ENCODE measurements at places on chromosomes 4 and X.

DNA sequence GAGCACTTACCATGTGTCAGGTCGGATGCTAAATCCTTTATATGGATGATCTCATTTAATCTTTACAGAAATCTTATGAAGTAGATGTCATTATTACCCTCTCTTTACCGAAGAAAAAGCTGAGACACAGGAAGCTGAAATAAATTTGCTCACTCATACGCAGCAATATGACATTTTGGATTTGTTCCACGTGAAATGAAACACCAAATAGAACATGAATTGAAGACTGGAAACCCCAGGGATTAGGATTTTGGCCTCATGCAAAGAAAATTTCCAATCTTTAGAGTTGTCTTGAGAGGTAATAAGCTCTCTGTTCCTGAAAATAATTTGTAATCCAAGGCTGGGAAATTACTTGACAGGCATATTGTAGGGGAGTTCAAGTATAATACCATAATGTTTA, 354.4 kb upstream of the CLNK start:
- DNase-seq = no peak

DNA sequence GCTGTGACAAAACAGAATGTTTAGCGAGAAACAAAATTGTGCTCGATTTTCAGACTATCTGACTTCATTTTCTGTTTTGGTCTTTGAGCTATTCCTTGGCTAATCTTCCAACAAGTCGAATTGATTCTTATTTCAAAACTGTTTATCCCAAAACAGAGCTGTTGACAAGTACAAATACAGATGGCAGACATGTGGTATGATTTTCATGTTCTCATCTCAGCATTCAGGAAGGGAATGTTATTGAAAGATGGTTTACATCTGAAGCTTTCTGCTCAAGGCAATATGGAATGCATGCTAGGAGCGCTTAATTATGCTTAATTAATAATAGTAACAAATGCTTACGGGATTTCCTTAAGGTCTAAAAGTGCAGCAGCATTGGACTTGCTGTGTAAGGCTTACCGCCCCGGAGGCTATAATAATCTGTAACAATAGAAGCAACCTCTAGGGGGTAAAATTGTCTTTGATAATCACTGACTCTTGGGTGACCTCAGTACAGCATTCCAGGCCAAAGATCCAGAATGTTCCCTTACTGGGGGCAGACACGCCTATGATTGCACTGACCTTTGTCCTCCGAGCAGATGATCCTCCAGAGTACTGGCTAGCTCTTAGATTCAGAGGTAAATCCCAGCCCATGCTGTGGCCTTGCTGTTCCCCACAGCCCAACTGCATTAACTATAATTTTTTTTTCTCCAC, 16.4 kb downstream of the LSM6 start:
- DNase-seq = no peak

DNA sequence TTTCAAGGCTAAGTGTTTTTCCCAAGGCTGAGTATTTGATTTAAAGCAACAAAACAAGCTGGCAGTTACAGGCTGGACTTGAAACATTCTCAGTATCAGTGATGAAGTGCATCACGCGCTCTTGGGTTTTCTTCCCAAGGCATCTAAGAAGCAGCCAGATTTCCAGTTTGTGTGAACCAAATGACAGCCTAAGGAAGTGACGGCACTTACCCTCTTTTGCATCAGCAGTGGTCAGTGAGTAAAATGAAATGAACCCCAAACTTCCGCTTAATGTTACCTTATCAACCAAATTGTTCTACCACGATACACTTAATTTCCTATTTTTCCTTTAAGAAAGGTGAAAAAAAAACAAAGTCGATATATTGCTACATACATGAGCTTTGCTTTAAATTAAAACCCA, 15.8 kb upstream of the GYPE start:
- DNase-seq = no peak

DNA sequence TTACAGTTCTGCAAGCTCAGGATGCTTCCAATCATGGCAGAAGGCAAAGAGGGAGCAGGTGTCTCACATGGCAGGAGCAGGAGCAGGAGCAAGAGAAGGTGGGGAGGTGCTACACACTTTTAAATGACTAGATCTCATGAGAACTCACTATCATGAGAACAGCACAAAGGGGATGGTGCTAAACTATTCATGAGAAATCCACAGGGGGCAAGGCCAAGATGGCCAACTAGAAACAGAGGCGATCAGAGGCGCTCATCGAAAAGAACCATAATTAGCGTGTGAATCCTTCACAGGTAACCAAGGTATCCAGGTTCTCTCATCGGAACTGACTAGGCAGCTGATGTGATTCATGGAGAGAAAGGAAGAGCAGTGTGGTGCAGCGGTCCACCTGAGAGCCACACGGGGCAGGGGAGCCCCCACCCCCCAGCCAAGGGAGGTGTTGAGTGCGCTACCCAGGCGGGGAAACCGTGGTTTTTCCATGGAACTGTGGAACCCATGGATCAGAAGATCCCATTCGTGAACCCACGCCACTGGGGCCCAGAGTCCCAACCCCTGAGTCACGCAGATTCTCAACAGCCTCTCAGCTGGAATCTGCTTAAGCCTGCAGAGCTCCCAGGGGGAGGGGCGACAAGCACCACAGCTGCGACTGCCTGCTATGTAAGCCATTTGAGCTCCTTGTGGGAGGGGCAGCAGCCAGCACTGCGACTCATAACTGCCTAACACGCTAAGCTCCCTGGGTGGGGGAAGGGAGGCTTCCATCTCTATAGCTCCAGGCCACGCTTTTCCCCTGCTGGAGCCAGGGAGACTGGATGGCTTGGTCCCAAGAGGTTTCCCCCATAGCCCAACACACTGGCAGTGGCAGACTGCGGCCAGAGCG, 46.7 kb downstream of the FGF16 start:
- DNase-seq = no peak

- no peak for DNase-seq
Measured at GRCh38 chr4:2007804-2008670, 737 bp downstream of the NELFA start.

DNA sequence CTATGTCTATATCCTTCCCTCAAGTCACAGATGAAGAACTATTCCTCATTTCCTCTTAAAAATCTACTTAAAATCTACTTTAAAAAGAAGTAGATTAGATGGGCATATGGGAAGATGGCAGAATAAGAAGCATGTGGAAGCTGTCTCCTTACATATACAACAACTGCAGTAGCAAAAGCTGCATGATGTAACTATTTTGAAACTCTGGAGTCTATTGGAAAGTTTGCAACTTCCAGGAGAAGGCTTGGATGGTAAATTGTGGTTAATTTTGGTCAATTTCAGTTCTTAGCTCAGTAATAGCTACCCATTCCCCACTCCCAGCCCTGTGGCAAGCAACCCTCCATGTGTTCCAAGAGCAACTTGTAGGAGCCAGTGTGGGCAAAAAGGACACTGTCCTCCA, 36.9 kb downstream of the MORC4 start:
- no peak for DNase-seq

GRCh38 chrX:45769761-45770582, 569.3 kb upstream of the DIPK2B start:
- DNase-seq = no peak

DNA sequence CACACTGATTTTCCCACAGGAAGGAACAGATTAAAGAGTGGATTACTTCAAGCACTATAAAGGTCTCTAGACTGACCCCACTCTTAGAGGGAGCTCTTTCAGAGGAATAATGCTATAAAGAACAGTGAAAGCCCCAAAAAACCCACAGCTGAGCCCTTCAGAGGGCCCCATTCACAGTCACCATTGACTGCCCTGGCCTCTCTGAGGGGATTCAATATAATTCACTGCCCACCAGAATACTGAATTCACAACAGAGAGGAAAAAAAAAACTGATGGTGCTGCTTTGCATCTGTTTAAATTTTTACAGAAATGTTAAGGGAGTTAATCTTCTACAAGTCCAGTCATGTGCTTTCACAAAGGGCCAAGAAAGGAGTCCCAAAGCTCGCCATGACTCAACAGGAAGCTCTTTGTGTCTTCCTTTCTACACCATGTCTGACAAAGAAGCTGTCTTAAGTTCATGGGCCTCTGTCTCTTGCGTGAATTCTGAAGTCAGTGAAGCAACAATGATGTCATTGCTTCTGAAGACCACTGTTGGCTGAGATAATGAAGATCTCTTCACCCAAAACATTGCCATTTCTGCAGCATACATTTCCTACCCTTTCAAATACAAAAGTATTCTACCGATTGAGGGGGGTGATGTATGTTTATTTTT, 174.9 kb downstream of the ADAMTS3 start:
- no peak for DNase-seq

GRCh38 chrX:136204571-136204970, 46.6 kb downstream of the MAP7D3 start:
- no peak for DNase-seq

GRCh38 chr4:184080674-184081073, 137.0 kb downstream of the ENPP6 start:
- no peak for DNase-seq

DNA sequence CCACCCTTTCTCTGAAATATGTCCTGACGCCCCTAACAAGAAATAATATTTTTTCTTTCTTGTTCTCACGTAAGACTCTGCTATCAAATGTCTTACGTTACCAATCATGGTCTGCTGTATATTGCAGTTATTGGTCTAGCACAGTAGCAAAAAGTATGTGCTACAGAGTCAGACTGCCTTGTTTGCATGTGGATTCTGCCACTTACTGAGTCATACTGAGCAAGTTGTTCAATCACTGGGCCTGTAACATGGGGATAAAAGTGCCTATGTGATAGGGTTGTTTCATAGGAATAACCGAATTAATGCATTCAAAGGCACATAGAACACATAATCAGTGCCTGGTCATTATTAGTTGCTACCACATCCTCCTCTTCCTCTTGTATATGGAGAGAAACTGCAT, 14.1 kb downstream of the RPGR start:
- no peak for DNase-seq

GRCh38 chr4:107509615-107510014, 210.4 kb downstream of the PAPSS1 start:
- no peak for DNase-seq

- DNase-seq = no peak
Measured at GRCh38 chr4:4914059-4914820, 54.8 kb downstream of the MSX1 start.

- no peak for DNase-seq
Measured at GRCh38 chr4:87356832-87357526, 34.0 kb downstream of the HSD17B11 start.

GRCh38 chr4:100569196-100569595, 51.4 kb upstream of the EMCN start:
- no peak for DNase-seq

GRCh38 chr4:113572620-113573019, 188.9 kb downstream of the CAMK2D start:
- DNase-seq = no peak

DNA sequence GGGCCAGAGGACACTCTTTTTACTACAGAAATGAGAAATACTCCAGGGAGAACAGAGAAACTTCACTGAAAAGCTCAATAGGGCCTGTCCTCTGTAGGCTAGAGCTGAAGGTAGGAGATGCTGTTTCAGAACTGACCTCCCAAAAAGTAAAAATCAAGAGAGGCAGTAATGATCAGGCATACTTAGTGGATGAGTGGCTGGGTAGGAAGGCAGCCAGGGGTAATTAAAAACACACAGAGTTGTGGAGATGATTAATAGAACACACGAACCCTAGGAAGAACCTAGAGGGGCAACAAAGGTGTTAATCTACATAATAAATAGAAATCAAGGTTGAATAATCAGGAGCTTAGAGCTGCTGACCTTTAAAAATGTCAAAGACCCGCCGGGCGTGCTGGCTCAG, 582.4 kb upstream of the ADGRL3 start:
- DNase-seq = no peak

DNA sequence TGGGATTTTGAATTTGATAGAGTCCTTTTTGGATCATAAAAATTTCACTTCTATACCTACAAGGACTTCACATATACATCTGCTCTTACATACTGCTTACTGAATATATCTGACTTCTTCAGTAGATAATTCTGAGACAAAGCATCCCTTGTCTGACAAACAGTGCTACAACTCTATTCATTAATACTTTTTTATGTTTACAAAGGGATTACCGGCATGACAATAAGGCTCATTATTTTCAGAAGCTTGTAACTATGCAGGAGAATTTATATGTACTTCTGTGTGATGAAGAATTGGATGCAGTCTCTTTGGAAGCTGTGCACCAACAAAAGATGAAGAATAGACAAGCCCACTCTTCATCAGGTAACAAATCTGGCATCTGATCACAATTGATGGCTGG, 1070.3 kb downstream of the STIM2 start:
- no peak for DNase-seq

GRCh38 chrX:41452565-41453356, 5.6 kb downstream of the NYX start:
- no peak for DNase-seq

GRCh38 chrX:13760426-13760825, 25.9 kb downstream of the OFD1 start:
- DNase-seq = no peak

DNA sequence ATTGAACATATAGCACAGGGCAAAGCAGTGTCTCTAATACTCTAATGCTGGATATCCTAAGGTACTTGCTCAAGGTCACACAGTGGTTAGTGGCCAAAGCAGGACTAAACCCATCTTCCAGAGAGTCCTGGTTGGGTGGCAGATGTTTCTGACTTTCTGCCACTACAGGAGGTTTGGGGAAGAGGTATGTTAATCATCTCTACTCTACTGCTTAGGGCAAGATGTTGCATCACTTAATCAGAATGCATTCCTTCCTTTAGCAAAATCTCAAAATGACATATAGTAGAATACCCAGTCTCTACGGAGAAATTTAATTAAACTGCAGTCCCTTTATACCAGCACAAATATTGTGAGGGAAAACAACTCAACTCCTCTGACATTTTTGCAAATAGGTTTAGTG, 190.7 kb upstream of the FAM241A start:
- DNase-seq = no peak

DNA sequence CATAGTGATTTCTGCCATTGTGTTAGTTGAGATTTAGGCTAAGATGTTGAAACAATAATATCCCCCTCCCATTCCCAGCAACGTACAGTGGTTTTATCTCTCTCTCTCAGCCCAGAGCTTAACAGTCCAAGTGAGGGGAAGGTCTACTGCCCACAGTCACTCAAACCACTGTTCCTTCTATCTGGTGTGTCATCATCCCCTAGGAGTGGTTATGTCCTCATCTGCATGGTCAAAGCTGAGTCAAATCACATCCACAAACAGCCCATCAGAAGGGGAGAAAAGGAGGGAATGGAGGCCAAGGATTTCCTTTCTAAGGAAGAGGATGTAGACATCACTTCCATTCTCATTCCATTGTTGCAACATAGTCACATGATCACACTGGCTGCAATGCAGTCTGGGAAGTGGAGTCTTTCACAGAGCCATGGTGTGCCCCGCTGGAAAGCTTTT, 42.8 kb upstream of the CHRNA9 start:
- DNase-seq = no peak

DNA sequence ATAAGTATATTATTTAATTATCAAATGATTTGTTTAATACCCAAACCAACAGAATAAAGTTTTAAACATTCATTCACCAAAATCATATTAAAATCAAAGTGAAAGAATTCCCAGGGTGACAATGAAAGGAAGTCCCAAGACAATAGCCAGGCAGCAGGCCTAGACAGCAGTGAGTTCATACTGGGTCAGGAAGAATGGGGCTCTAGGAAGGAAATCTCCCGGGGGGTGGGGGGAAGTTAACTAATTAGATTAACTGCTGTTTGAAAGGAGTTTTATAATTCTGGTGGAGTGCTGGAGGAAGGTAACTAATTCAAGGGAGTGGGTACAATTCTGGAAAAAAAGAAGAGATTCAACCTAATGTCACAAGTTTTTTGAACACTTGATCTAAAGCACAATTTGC, 104.1 kb downstream of the ZAR1 start:
- DNase-seq = no peak

All from stimulated activated CD8-positive, alpha-beta memory T cell treated with anti-CD3 and anti-CD28 coated beads, Interleukin-2, amount 100 ng/mL, for 1 hour (primary cell).